Activated CD4-positive, alpha-beta memory T cell treated with anti-CD3 and anti-CD28 coated beads for 36 hours (primary cell): ENCODE measurements at places on chromosomes 6 and 20. TPM values are rescaled to one million over a fixed set of nuclear protein-coding genes. Genes with fewer than 3 reads are reported as not detected.
A peak's percentile ranks its signal among the peaks of the same experiment; 100 is the strongest.

DNA sequence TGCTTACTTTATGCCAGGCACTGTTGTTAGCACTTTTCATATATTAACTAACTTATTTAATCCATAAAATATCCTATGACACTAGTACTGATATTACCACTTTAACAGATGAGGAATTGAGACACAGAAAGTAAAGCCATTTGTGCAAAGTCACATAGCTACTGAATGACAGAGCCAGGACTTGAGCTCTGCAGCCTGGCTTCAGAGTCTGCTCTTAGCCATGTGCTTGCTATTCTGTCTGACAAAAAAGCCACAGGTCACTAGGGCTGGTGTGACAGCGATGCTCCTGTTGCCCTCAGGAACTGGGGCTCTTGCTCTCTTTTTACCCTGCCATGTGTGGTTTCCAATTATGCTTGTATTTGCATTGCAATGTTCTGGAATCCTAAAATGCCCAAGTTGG is 44.7 kb upstream of the RNF8 start:
- no peak for DNase-seq

DNA sequence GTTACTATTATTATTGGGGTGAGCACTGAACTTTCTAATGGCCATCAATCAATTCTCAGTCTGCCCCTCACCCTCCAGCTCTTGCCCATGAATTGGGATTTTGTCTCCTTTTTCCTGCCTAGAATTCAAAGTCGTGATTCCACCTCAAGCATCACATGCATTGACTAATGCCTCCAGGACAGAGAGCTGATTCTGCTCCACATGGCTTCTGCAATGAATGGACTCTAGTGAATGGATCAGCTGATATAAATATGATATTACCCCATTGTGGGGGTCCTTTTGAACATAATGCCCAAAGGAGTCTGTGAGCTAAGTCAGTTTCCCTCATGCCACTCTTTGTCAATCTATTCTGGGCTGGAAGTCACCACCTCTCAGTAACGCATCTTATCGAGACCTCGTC is 126.4 kb downstream of the OPN5 start:
- no peak for DNase-seq

- no peak for DNase-seq
These were observed 3.9 kb downstream of the ZFP57 start for GRCh38 chr6:29676981-29677601.

GRCh38 chr20:13231031-13231752 is 10.1 kb downstream of the ISM1 start:
- DNase-seq: peak; percentile 57

KIF3B gene
- 38.9 TPM for total RNA-seq

PHACTR3 gene
- not detected for total RNA-seq

OLIG3 gene
- 0.15 TPM for total RNA-seq
